ENCODE measurements at places on chromosomes 4 and X.

GRCh38 chr4:150567070-150567469, 14.9 kb upstream of the MAB21L2 start:
- no peak for DNase-seq

DNA sequence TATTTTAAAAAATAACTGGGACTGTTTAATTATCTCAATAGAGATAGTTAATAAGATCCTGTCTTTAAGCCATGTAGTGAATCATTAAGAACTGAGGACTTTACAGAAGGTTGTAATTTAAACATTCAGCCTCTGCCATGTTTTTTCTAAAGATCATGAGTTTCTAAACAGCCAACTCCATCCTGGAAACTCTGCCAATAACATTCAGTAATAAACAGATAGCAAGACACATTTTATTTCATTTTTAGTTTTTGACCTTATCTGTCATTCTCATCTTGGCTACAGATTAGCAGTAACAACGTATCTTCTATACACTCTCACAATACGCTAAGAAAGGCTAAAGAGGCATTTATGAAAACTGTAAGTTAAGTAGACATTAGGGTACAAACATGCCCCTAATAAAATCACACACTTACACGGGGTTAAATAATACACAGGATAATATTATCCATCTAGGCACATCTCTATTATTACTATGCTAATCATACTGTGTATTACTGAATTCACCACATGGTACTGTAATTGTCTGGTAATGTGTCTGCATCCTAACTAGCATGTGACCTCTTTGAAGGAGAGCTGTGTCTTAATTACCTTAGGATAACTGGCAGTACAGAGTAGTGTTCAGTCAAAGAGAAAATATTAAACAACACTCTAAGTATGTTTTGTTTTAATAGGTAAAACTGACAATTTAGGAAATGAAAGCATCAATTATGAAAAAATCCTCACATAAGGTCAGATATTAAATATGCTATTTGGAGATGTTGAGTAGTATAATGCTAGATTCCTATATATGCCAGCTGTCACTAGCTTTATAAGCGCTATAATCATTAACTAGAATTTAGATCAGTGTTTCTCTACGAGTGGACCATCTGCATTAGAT, 122.4 kb upstream of the NAP1L5 start:
- DNase-seq: no peak

- no peak for DNase-seq
These were observed 50.1 kb upstream of the CDKN2AIP start for GRCh38 chr4:183394166-183394951.

- DNase-seq: peak; percentile 30
These were observed 178.2 kb upstream of the HCCS start for GRCh38 chrX:10932842-10933440.

GRCh38 chr4:10173754-10174749, 57.5 kb upstream of the WDR1 start:
- DNase-seq: no peak

DNA sequence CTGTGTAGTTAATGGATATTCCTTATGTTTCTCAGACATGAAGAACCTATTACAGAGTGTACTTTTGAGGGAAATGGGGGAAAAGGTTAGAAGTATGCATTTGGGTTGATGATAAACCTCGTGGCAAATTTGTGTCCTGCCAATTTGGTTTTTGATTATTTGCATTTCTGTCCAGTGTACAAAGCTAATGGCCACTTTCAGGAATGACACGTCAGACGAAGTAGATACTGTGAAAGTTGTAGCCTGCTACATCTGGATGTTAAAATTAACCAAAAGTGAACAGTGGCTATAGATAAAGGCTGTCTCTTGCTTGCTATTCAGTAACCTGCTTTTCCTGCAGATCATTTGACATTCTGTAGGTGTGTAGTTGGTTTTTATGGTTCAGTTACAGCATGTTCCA, 1.0 kb downstream of the PRDX4 start:
- no peak for DNase-seq

DNA sequence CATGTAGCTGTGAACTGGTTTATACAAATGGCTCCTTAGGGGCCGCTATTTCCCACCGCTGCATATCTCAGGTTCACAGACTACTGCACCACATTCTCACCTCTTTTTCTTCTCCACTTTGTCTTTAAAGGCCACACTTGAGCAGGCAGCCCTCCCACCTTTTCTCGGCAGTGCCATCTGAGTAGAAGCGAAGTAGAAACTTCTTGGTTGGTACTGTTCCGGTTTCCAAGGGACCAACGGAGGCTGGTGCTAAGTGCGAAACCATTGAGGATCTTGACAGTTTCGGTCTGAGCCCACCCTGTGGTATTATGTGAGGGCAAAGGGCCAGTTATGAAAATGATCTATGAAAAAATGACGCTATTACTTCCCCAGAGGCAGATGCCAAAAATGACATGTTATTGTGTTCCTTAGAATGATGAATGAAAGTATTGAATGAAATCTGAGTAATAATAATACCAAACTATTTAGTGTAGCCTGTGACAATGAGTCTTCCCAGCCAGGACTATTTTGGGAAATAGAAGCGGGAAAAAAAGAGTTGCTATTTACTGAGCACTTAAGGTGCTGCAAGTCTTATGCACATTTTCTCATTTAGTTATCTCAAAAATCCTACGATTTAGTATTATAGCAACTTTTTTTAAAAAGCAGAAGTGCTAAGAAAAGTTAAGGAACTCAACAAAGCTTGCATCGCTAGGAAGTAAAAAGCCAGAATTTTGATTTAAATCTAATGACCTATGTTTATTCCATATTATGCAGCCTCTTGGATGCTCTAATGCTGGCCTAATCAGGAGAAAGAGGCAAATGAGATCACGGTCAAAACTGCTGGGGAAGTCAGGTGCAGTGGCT, 29.6 kb upstream of the CHRNA9 start:
- DNase-seq: no peak

Data from fibroblast of skin of scalp (primary cell).